ENCODE measurements at places on chromosomes 13 and 19. TPM values are rescaled to one million over a fixed set of nuclear protein-coding genes. Genes with fewer than 3 reads are reported as not detected.

VMAC gene
- total RNA-seq = 7.7 TPM

MCEMP1 gene
- total RNA-seq = not detected

ZNF534 gene
- total RNA-seq = not detected

CAMSAP3 gene
- 0.11 TPM for total RNA-seq

ARL11 gene
- total RNA-seq = 2.2 TPM

FUT2 gene
- not detected for total RNA-seq

FBXO17 gene
- total RNA-seq = not detected

AKT2 gene
- total RNA-seq = 138 TPM

CEACAM3 gene
- total RNA-seq = not detected

TEX29 gene
- 0.27 TPM for total RNA-seq

CLDN10 gene
- total RNA-seq = not detected

EXOC3L2 gene
- total RNA-seq = not detected

KLK3 gene
- total RNA-seq = not detected

KCNC3 gene
- 9.4 TPM for total RNA-seq

EID2B gene
- 2.9 TPM for total RNA-seq

RUBCNL gene
- total RNA-seq = 0.23 TPM

CCDC122 gene
- 0.27 TPM for total RNA-seq

ALDH16A1 gene
- total RNA-seq = 47.5 TPM

FREM2 gene
- total RNA-seq = 0.02 TPM

ZNF529 gene
- total RNA-seq = 14.9 TPM

WDR62 gene
- 32.6 TPM for total RNA-seq

Data from T-helper 2 cell treated with Interferon-gamma antibody and Interleukin-4, amounts not matched to agents 100 ng/mL and 5 ng/mL, for 36 hours (primary cell).